ENCODE measurements at places on chromosomes 11 and 22.

DNA sequence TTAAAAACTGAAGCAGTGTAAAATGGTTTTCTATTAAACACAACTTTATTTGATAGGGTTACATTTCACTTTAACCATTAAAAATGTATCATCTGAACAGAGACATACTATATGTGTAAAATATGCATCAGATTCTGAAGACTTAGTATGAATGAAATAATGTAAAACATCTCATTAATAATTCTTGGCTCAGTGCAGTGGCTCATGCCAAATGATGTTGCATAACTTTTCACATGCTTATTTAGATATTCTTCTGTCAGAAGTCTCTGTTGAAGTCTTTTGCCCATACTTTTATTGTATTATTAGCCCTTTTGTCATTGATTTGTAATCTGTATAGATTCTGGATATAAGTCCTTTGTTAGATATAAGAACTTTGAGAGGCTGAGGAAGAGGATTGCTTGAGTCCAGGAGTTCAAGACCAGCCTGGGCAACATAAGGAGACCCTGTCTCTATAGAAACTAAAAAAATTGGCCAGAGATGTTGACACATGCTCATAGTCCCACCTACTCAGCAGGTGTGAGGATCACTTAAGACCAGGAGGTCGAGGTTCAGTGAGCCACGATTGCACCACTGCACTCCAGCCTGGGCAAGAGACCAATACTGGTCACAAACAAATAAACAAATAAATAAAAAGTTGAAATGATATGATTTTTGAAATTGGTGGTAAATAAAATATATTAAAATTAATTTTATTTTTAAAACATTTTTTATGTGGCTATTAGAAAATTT lies 73.8 kb upstream of the PARVA start:
- DNase-seq: no peak

DNA sequence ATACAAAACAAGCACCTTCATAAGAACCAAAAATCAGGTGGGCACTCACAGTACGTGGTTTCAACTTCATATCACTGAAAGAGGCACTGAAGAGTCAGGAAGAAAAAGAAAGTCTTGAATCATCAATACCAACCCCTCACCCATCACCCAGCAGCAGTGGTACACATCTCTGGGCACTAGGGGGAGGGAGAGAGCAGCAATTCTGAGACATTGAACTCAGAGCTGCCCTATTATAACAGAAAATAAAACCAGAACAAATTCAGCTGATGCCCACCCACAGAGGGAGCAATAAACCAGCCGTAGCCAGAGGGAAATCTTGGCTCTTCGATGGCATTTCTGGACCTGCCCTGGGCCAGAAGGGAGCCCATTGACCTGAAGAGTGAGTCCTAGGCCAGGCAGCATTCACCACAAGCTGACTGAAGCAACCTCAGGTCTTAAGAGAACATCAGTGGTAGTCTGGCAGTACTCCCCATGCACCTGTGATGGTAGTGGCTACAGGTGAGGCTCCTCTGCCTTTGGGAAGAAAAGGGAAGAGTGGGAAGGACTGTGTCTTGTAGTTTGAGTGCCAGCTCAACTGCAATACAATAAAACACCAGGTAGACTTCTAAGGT lies 42.2 kb upstream of the FAM181B start:
- peak; percentile 10 for DNase-seq

- no peak for DNase-seq
Observed at GRCh38 chr22:24330636-24331035, 60.0 kb downstream of the SPECC1L start.

GRCh38 chr11:12813371-12814225 lies 139.4 kb downstream of the TEAD1 start:
- DNase-seq: no peak

GRCh38 chr11:63761188-63761587 lies 7.4 kb downstream of the ZFTA start:
- DNase-seq: no peak
